Kidney epithelial cell (primary cell): ENCODE measurements at places on chromosomes 11 and 22. TPM values are rescaled to one million over a fixed set of nuclear protein-coding genes. Genes with fewer than 3 reads are reported as not detected.

DNA sequence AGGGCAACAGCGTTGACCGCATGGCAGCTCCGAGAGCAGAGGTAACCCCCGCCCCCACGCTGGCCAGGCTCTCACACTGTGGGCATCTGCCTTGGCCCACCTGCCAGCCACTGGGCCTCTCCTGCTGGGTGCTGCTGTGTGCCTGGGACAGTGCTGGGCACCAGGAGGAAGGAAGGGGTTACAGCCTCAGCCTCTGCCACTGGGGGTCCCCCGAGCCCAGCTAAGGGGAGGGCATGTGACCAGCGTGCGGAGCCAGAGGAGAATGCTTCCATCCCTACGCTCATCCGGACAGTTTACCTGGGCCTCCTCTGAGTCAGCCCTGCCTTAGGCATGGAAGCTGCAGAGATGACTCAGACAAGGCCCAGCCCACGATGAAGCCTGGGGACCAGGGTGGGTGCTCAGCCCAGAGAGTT, 10.9 kb downstream of the NCF4 start:
- DNase-seq = no peak

DNA sequence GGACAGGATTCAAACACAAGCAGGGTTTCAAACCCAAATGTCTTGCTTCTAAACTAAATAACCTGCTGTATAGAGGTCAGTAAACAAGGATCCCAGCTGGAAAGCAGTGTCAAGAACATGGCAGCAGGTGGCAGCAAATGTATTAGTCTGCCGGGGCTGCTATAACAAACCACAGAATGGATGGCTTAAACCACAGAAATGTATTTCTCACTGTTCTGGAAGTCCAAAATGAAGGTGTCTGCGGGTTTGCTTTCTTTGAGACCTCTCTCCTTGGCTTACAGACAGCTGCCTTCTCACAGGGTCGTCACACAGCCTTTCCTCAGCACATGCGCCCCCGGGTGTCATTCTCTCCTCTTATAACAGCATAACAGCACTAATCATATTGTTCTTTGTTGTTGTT, 65.1 kb upstream of the LRRC55 start:
- no peak for DNase-seq

DNA sequence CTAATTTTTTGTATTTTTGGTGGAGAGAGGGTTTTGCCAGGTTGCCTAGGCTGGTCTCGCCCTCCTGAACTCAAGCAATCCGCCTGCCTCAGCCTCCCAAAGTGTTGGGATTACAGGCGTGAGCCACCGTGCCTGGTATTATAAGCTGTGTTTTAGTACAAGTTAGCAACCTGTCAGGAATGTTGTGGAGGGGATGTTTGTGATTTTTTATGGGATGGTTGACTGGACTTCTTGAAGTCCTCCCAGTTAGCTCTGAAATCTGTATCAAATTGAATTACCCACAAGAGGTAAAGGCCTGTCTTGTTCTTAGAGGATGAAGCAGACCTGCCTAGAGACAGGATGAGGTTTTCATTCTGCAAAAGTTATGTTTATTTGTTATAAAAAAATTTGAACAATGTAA, 34.1 kb upstream of the IL18BP start:
- peak; percentile 47 for DNase-seq

DNA sequence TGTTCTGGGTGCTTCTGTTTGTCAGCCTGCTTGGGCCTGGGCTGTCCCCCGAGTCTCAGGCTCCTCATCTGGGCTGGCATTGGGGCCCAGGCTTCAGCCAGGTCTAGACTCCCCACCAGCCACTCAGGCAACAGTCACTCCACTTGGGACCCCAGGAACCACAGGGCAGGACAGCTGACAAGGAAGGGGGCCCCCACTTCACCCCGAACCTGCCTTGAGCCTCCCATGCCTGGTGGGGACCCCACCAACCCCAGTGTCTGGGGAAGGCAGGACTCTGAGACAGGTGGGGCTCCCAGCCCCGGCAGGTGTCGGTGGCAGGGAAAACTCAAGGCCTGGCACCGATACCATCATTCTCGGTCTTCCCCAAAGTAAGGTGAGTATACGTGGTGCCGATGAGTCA, 11.7 kb upstream of the LTO1 start:
- no peak for DNase-seq

DNA sequence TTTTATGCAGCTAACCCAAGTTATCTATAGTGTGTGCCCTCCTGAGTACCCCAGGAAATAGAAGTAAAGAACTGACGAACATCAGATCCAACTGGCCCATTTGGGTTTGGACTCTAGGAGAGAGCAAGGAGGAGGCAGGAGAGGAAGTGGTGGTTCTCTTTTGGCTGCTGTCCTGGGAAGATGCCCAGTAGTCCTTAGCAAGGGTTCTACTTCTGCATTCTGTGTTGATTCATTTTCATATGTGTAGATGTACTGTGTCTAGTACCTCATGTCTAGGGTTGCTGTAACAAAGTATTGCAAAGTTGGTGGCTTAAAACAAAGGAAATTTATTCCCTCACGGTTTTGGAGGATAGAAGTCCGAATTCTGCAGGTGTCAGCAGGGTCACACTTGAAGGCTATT, 6.6 kb upstream of the MMP27 start:
- DNase-seq = no peak

GRCh38 chr11:69463995-69464960, 17.2 kb upstream of the LINC01488 start:
- DNase-seq = no peak

GRCh38 chr22:47547239-47547661, 784.8 kb downstream of the TBC1D22A start:
- no peak for DNase-seq

DNA sequence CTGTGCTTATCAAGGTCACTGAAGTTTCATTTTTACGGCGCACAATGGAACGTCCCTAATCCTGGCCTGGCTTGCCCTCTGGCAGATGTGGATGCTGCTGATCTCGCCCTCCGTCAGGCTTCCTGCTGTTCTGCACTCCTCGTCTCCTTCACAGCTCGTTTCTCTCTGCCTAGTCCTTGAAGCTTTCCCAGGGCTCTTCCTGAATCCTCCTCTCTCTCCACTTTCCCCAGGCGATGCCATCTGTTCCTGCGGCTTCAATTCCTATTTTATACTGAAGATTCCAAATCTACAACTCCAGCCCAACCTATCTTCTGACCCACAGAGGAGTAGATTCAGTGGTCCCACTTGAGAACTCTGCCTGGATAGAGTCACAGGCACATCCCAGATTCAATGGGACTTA, 14.2 kb downstream of the SLC22A8 start:
- DNase-seq = no peak

DNA sequence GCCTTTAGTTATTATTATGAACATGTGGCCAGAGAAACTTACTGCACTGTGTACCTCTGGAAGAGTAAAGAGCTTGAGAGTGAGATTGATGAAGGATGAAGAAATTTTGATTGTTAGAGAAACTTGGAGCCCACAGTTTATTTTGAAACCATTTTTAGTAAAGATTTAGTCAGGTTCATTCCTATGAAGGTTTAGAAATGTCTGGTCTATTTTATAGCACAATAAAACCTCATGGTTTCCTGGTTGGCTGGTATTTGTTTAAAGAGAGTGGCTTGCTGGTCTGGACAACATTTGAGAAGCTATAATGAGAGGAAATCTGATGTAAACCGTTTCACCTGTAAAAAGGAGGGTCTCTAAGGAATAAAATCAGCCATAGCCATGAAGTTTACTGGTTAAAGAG, 8.8 kb upstream of the PDE3B start:
- DNase-seq = no peak

DNA sequence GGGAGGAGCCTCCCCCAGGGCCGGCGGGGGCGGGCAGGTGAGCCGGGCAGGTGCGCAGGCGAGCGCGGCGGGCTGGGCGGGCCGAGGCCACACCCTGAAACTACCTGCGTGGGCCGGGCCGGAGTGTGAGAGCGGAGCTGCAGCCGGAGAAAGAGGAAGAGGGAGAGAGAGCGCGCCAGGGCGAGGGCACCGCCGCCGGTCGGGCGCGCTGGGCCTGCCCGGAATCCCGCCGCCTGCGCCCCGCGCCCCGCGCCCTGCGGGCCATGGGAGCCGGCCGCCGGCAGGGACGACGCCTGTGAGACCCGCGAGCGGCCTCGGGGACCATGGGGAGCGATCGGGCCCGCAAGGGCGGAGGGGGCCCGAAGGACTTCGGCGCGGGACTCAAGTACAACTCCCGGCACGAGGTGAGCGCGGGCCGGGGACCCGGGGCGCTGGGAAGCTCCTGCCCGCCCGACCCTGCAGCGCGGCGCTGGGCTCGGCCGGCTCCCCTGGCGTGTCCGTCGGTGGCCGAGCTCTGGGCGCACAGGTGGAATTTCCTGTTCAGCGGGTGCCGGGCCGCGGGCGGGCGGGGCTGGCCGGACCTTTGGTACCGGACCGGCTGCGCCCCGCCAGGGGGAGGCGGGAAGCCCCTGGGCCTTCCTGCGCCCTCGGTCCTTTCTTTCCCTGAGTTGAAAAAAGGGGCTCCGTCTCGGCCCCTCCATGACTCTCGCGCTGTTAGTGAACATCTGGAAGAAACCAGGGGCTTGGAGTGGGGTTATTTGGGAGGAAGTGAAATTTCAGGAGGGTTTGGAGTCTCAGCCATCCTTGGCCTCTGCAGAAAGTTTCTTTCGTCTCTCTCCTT, at the start of gene ST14:
ST14 (plus strand) TSS at position 126 of the 841 bp plus-strand sequence; CDS start at position 324, 198 bp downstream.
- no peak for DNase-seq

DNA sequence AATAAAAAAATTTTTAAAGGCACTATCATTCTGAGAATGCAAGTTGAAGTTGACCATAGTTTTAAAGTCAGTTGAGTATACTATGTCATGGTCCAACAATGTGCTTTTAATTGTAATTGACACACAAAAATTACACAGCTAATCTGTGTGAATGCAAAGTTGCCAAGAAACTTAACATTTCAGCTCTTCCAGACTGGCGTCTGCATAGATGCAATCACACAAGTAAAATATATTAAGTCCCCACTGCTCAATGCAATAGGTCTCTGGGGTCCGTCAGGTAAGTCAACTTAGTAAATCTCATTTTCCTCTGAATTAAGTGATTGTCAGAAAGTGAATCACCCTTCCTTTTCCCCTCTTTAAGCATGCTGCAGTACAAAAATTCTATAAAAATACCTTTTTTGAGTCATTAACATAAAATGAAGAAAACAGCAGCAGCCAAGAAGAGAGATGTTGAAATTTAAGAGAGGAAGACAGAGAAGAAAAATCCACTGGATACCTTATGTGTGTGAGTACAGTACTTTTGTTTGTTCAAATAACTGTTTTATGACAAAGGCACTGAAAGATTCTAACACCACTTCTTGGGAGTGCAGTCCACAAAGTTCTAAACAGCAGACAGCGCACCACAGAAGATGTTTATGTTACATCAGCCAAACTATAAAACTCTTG, 5.1 kb downstream of the FZD4 start:
- DNase-seq = no peak

DNA sequence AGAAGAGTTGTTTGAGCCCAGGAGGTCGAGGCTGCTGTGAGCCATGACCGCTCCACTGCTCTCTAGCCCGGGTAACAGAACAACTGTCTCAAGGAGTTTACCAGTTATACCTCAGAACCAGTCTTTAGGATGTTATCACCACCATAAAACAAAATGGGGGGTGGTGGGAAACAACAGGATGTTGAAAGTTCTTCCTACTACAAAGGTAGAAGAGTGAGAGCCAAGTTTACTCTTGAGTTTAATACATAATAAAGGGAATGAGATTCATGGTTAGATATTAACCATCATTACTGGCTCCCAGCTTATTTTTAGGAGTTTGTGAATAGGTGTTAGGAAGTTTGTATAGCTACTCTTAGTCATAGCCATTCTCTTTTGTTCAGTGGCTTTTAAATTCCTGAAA, 78.8 kb upstream of the HORMAD2 start:
- DNase-seq = no peak

GRCh38 chr22:47566491-47566890, 804.0 kb downstream of the TBC1D22A start:
- DNase-seq = no peak

DNA sequence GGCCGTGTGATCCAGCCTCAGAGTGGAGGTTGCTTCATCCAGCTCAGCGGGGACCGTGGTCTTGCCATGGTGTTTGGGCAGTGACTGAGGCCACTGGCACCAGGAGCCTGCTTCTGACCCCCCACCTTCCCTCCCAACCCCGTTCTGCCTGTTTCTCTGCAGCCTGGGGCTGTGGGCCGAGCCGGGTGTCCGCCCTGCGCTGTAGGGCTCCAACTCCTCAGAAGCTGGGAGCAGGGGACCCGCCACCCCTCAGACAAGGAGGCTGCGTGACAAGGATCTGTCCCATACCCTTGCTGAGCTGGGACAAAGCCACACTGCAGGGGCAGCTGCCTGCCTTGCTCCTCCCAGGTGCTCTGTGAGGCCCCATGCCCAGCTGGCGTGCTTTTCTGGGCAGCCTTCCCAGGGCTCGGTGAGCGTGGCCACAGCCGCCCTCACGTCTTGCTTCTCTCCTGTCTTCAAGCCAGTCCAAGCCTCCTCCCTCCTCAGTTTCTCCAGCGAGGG, 11.7 kb upstream of the ARFGAP3 start:
- no peak for DNase-seq

DNA sequence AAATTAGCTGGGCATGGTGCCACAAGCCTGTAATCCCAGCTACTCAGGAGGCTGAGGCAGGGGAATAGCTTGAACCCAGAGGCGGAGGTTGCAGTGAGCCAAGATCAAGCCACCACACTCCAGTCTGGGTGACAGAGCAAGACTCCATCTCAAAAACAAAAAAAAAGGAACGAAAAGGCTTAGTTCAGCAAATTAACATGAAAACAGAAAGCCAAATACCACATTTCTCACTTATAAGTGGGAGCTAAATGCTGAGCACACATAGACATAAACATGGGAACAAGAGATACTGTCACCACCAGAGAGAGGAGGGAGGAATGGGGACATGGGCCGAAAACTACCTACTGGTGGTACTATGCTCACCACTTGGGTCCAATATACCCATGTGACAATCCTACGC, 38.6 kb downstream of the SCGB1A1 start:
- no peak for DNase-seq

DNA sequence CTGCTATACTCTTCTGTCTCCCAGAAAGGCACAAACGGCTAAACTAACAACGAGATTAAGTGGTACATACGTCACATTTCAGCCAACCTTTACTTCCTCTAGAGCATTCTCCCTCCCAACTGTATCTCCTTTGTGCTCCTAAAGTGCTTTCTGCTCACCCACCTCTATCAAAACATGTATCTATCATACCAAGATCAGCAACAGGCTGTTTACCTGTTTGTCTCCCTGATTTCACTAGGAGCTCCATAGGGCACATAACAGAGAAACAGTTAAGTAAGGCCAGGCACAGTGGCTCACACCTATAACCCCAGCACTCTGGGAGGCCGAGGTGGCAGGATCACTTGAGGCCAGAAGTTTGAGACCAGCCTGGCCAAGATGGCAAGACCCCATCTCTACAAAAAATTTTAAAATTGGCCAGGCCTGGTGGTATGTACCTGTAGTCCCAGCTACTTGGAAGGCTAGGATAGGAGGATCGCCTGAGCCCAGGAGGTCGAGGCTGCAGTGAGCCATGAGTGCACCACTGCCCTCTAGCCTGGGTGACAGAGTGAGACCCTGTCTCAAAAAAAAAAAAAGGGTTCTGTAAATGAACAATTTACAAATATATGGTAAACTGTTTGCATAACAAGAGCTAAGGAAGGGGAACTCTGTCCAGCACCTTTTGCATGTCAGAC, 2.8 kb downstream of the NDUFC2 start:
- DNase-seq = no peak

GRCh38 chr11:99199341-99199740, 178.6 kb downstream of the CNTN5 start:
- DNase-seq = no peak

GRCh38 chr11:62580959-62581715, 7.4 kb upstream of the EEF1G start:
- no peak for DNase-seq

Gene ARFIP2
- total RNA-seq = 65.2 and 74.6 TPM in 2 replicates

Gene FUT4
- 12.3 and 13.4 TPM in 2 replicates for total RNA-seq

Gene IL18
- total RNA-seq = 8.4 and 15.5 TPM in 2 replicates

Gene ARHGAP42
- total RNA-seq = 23.3 and 27.9 TPM in 2 replicates

Gene FGF4
- total RNA-seq = not detected in 2 replicates

Gene SLC22A8
- not detected in 2 replicates for total RNA-seq

Gene RCOR2
- 7.8 and 11.5 TPM in 2 replicates for total RNA-seq
